NCI-H82 (cell line): ENCODE measurements at places on chromosomes 7 and 10.
A peak's percentile ranks its signal among the peaks of the same experiment; 100 is the strongest.

GRCh38 chr10:97764519-97764931 lies 7.3 kb downstream of the SFRP5 start:
- DNase-seq: no peak

DNA sequence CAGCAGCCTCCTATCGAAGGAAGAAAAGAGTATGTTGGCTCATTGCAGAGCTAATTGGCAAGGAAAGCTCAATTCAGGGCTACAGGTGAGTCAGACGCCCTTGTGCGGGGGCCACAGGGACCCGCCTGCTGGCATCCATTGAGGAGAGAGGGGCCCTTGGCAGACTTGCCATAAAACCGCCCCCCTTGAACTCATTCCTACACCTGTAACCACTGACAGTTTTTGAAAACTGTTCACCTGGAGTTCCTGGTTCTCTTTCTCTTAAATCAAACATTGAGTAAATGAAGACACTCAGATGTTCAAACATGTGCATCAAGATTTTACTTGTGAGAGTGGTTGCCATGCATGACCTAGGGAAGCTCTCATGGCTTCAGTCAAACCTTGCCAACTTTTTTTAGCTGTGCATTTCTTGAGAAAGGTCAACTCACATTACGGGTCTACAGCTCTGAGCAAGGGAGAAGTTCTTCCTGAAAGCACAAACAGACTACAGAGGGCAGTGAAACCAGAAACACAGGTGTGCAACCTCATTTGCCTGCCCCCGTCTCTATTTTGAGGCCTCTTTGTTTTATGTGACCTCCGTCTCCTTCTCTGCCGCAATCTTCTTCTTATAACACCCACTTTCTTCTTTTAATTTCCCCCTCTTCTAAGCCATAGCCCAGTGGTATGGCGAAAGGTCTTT lies 87.8 kb downstream of the TBXAS1 start:
- DNase-seq: no peak

GRCh38 chr7:77200542-77200941 lies 923 bp upstream of the FGL2 start:
- no peak for DNase-seq

- no peak for DNase-seq
These were observed 33.9 kb downstream of the PAX2 start for GRCh38 chr10:100779329-100779728.

GRCh38 chr10:19431622-19432351 lies 383.2 kb downstream of the MALRD1 start:
- DNase-seq: no peak

GRCh38 chr7:159122276-159122675 lies 22.4 kb downstream of the VIPR2 start:
- no peak for DNase-seq

DNA sequence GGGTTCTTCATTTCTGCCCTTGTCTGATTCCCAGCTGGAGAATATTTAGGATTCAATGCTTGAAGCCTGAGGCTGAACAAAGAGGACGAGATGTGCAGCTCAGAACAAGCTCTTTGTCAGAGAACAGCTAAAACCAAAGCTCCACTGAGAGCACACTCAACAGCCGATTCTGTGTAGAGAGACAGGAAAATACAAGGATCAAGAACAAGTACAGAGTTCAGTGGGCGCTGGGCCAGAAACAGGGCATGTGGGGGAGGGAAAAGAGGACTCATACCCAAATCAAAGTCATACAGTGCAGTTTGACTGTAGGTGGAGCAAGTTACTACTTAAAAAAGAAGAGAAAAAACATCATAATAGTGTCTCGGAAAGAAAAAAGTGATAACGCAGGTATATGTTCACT lies at the start of gene AGMO:
TSS of gene AGMO (minus strand) at position 181 of the 400 bp plus-strand sequence.
- DNase-seq: peak; percentile 72

GRCh38 chr7:109763611-109764010 lies 1193.9 kb downstream of the DNAJB9 start:
- DNase-seq: no peak

GRCh38 chr10:5560142-5560816 lies 35.5 kb downstream of the CALML3 start:
- DNase-seq: no peak

DNA sequence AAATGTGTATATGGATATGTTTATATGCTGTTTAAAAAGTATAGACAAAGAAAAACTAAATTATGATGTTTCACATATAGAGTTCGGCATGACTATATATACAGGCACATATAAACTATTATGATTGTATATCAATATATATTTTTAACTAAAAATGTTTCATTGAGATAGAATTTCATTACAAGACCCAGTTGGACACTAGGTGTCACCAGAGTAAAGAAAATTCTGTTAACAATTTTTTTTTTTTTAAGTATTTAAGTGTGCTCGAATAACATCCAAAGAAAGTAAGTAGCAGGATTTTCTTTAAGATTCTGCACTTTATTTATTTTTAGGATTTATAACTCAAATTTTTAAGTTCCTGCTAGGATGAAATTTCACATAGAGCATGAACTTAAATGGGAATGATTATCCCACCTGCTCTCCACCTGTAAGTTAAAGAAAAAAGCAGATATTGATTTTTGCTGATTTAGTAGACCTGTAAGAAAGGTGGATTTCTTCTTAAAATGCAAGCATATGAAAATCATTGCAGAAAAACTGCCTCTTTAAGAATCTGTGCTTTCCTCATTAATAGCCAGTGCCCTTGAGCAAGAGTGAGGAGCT lies 961.5 kb downstream of the PCDH15 start:
- DNase-seq: peak; percentile 19

GRCh38 chr10:63481815-63482421 lies 16.1 kb upstream of the JMJD1C start:
- no peak for DNase-seq

DNA sequence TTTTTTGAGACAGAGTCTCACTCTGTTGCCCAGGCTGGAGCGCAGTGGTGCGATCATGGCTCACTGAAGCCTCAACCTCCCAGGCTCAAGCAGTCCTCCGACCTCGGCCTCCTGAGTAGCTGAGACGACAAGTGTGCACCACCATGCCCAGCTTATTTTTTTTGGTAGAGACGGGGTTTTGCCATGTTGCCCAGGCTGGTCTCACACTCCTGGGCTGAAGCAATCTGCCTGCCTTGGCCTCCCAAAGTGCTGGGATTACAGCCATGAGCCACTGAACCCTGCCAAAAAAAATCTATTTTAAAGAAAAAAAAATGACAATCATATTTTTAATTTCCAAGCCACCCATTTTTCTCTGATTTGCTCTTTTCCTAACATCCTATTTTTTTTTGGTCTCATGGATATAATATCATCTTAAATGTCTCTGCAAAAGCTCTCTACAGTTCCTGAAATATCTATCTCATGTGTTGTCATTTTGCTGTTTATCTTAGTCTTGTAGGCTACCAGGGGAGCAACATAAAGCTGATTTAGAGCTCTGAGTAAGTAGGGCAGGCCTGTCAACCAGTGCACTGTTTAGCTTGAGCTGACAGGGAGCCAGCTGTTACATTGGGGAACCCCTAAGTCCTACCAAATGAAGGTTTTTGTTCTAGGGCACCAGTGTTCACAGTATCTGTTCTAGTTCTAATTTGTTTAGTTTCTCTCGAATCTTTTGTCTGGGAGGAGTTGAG lies 29.9 kb upstream of the HBP1 start:
- DNase-seq: peak; percentile 23

DNA sequence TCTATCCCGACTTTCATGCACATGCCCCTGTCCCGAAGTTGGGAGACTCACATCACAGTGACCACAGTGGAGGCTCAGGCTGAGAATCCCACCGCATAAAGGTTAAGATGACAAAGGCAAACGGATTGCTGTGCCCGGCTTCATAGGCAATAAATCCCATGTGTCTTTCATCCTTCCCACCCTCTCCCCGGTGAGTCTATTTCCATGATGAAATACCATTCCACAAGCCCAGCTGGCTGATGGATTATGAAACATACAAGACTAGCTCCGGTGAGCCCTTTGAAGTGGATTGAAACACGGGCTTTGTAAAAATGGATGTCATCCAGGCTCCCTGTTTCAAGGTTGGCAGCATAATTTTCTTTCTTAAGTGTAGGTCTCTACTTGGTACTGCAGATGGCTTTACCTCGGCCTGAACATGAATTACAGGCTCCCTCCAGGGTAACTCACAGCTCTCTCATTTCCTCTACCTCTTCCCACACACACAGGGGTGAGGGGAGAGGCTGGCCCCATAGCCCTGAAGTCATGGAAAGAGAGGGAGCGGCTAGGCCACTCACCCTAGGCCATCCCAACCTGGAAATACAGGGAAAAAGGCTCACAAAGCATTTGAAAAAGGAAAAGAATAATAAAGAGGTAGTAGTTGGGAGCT lies 92.0 kb upstream of the CALN1 start:
- DNase-seq: peak; percentile 57

GRCh38 chr7:110645060-110645459 lies 445.9 kb upstream of the LRRN3 start:
- DNase-seq: no peak

GRCh38 chr10:43166880-43167497 lies 28.7 kb downstream of the CSGALNACT2 start:
- no peak for DNase-seq

GRCh38 chr7:65731562-65732035 lies 141.3 kb upstream of the VKORC1L1 start:
- peak; percentile 49 for DNase-seq

- DNase-seq: peak; percentile 73
These were observed 112.4 kb upstream of the FAM171A1 start for GRCh38 chr10:15483215-15484075.

- no peak for DNase-seq
These were observed 31.5 kb downstream of the CUL1 start for GRCh38 chr7:148729984-148730733.

GRCh38 chr7:80775482-80775881 lies 137.0 kb downstream of the CD36 start:
- no peak for DNase-seq

GRCh38 chr7:132472463-132473120 lies 103.7 kb downstream of the PLXNA4 start:
- DNase-seq: peak; percentile 18

DNA sequence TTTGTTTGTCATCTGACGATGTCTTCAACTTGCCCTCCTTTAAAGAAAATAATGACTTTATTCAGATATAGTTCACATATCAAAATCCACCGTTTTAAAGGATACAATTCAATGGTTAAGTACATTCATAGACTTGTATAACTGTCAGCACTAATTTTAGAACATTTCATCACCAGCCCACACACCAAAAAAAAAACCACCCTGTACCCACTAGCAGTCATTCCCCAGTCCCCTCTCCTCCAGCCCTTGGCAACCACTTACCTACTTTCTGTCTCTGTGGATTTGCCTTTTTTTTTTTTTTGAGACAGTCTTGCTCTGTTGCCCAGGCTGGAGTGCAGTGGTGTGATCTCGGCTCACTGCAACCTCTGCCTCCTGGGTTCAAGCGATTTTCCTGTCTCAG lies 5.3 kb upstream of the HILPDA start:
- DNase-seq: no peak

- no peak for DNase-seq
These were observed 78.3 kb downstream of the RAMP3 start for GRCh38 chr7:45235905-45236304.

DNA sequence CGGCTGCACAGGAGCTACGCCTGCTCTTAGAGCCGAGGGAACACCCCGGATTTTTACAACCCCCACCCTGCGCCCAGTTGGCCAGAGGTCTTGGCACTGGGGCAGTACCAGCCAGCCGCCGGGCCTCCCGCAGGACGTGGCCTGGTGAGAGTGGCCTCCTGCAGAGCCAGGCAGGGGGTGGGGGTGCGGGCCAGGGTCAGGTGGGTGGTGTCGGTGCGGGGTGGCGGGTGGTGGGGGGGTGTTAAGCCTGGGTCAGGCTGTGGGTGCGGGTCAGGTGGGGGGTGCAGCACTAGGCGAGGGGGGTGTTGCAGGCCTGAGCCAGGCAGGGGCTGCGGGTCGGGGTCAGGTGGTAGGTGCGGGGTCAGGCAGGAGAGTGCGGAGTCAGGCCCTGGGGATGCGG lies 647 bp downstream of the ECHS1 start:
- DNase-seq: no peak

DNA sequence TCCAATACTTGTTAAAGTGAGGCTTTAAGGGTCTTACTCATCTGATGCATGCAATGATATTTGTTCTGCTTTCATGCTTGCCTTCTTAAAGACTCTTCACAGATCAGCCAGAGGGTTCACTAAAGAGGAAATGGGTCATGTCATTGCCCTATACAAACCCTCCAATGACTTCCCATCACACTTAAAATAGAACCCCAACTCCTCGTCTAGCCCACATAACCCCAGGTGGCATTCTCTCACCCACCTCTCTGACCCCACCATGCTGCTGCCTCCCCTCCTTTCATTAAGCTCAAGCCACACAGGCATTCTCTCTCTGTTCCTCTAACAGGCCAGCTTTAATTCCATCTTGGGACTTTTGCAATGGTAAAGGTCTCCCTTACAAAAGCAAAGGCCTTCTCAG lies 253.6 kb downstream of the GRID1 start:
- no peak for DNase-seq

DNA sequence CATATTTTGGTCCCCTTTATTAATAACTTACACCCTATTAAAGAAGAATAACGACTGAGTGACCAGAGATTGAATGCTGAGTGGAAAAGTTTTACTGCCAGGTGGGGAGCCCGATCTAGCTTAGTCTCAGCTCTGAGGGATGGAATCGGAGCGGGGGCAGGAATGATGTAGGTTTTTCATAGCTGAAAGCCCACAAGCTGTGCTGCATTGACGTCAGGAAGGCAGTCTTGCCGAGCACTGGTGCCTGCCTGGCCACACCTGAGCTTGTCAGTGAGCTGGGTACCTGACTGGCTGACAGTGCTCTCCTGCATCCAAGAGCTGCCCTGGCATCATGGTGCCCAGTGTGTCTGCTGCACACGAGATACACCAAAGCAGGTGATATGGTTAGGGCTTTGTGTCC lies 34.8 kb downstream of the GRK5 start:
- DNase-seq: no peak

DNA sequence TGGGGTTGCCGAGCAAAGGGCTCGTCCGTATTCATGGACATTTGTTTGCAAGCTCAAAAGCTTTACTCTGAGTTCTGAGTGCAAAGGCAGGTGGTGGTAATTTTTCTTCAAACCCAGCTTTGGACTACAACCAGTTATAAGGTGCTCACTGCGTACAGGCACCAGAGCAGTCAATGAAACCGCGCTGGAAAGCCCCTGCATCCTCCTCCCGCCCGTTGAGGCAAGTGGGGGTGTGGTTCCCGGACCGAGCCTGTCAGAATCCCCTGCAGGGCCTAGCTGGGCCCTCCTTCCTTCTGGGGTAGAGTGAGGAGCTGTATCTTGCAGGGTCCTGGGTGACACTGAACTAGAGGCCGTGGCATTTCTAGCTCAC lies 22.3 kb downstream of the AMZ1 start:
- no peak for DNase-seq

DNA sequence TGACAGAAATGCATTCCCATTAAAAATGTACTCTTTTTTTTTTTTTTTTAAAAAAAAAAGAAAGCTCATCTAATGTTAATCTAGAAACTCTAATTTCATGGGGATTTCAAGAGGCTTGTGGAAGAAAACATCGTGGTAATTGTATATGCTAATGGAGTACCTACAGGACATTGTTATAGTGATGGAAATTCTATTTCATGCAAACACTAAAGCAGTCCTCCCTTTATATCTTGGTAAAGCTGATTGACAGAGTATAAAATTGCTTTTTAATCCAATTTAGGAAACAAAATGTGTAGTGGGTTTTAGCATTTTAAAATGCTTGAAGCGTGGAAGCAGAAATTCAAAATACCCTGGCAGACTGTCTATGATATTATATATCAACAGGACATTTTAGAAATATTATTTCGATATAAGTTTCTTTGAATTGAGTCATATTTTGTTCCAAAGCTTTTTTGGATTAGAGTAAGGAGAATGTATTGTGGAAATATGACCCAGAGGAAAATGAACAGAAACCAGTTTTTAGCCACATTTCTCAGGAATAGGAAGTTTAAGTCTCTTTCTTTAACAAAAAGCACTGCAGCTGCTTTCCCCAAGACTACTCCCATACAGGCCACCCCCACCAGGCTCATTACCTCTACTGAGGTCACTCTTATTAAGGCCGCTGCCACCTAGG lies 121.9 kb downstream of the WNT2 start:
- DNase-seq: no peak
